RKO (cell line): ENCODE measurements at places on chromosomes 1 and 21.
A peak's percentile ranks its signal among the peaks of the same experiment; 100 is the strongest.

DNA sequence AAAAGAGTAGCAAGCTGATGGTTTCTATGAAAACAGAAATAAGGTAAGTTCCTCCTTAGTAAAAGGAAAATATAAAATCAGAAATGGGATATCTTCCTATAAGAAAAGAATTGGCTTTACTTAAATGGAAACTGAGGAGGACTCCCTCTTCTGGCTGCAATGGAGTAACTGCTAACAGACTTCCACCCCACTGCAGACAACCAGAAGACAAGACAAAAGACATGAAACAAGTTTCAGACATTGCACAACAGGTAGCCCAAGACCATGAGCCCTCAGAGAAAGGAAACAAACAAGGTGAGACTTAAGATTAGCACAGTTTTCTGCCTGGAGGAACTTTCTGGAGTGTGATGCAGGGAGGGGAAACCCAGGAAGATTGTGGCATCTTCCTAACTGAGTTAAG, 17.0 kb upstream of the OLFML2B start:
- no peak for DNase-seq

- DNase-seq, result no peak
Observed at GRCh38 chr1:201883266-201883665, 5.4 kb upstream of the SHISA4 start.

DNA sequence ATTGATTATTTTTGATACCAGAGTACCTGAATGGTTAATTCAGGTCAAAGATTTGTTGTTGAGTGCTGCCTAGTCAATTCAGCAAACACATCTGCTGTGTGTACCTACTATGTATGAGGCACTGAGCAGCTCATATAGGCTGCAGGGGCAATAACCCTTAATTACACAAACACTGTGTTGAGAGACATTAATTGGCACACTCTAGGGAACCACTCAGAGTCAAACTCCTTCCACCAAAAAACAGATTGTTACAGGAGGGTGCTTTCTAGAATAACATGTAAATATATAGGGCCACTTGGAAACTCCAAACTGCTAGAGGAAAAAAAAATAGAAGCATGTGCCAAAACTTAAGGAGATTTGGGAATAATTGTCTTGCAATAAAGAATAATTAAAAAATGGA, 31.3 kb downstream of the UBE2U start:
- DNase-seq, result no peak

- no peak for DNase-seq
Observed at GRCh38 chr1:29584362-29584761, 348.0 kb downstream of the PTPRU start.

- peak; percentile 47 for DNase-seq
Observed at GRCh38 chr1:39491146-39491921, at the start of gene BMP8A. TSS of gene BMP8A (plus strand) at chr1:39491636. CDS start at chr1:39491992, 356 bp downstream.

DNA sequence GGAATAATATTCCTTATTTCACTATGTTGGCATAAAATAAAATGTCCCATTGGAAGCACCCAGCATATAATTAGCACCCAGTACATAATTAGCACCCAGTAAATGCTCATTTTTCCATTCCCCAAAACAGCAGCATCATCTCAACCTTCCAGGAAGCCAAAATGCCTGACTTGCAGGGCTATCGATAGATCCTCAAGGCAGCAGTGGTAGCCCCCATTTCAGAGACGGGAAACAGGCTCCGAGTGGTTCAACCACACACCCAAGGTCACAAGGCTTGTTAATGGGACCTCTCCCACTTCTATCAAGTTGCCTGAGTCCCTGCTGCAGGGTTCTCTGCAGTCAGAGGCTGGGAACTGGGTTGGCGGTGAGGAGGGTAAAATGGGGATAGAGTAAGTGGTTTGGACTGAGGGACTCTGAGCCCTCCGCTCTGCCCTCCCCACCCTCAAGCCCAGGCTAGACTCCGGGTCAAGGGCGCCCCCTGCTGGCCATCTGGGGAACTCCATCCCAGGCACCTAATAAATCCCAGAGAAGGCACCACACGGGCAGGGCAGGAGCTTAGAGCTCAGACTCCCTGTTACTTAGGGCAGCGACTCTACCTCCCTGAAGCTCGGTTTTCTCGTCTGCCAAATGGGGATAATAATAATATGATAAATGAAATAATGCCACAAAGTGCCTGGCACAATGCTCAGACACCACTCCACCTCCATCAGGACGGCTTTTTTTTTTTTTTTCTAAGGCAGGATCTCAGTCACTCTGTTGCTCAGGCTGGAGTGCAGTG, 21.9 kb upstream of the LAPTM5 start:
- peak; percentile 46 for DNase-seq

GRCh38 chr1:181318022-181318857, 165.1 kb upstream of the CACNA1E start:
- DNase-seq, result no peak

- peak; percentile 44 for DNase-seq
Observed at GRCh38 chr1:223831755-223832636, 13.8 kb downstream of the TP53BP2 start.

DNA sequence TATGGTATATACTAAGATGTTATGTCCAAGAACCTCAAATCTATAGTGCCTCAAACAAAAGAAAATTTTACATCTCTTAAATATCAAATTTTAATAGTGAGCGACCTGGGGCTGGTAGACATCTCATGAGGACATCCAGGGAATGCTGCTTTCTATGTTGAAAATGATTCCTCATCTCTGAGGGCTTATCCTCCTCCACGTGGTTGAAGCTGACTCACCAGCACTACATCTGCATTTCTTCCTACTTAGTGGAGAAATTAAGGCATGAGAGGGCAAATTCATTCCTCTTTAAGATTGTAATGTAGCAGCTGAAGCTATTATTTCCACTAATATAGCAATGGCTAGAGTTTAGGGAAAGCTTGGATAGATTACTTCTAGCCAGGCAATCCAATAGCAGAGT, 529.5 kb downstream of the COL11A1 start:
- no peak for DNase-seq

DNA sequence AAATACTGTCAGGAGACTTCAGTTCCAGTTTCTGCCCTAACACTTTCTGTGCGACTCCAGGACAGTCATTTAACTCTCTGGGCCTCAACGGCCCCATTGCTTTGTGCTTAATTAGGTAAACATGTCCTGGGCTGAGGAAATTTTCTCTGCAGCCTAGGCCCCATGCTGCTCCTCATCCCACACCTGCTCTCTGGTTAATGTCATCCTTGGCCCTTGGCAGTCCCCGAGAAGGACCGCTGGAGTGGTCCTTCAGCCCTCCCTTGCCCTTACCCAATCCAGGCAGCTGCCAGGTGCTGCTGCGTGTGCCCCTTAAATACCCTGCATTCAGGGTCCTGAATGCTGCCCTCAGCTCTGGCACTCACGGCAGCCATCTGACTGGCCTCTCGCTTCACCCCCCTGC, 18.7 kb downstream of the UBL4B start:
- DNase-seq, result no peak
